ENCODE measurements at places on chromosomes 5 and 9.

GRCh38 chr9:37923796-37924427 is 20.0 kb upstream of the SLC25A51 start:
- no peak for DNase-seq

- no peak for DNase-seq
These were observed 187.7 kb upstream of the MPDZ start for GRCh38 chr9:13467157-13467556.

GRCh38 chr5:9194509-9194908 is 351.4 kb downstream of the SEMA5A start:
- no peak for DNase-seq

- DNase-seq, result no peak
These were observed 128.4 kb upstream of the TRPM3 start for GRCh38 chr9:71249729-71250317.

- DNase-seq, result no peak
These were observed 415.9 kb upstream of the KLF4 start for GRCh38 chr9:107905308-107906020.

- DNase-seq, result no peak
These were observed 161.4 kb downstream of the CHSY3 start for GRCh38 chr5:130065617-130066016.

DNA sequence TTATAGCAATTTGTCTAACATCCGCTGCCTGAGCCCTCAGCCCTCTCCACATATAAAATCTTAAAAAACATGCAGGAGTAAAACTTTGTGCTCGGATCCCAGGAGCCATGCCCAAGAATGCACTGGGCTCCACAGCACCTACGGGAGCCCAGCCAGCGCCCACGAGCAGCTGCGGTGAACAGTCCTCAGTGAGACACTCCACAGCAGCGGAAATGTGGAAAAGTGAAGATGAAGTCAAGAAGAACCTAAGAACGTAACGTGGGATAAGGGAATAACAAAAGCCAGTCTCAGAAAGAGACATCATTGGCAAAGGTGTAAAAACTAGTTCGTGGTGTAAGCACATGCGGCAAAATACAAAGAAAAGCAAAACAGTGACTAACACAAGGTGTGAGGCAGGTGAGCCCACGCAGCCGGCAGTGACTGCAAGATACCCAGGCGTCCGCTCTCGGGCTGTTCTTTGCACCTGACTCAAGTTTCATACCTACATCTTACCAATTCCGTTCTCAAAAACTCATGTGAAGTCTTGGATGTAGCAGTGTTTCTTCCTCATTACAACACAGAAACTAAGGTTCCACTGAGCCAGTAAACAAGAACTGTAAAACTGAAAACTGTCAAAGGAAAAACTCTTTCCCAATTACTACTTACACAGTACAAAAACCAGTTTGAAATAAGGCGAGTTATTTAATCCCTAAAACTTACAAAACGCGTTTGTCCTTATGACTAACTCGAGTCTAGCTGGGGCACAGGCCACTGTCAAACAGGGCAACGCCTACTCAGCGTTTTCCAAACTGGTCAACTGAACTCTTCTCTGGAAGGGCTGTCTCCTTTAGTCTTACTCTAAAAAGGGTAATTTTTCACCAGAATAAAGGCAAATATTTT is 1.7 kb downstream of the CAMSAP1 start:
- peak; percentile 63 for DNase-seq

GRCh38 chr5:170300361-170301013 is 2.9 kb upstream of the LCP2 start:
- no peak for DNase-seq

GRCh38 chr5:149863830-149864229 is 80.8 kb downstream of the PDE6A start:
- DNase-seq, result no peak

DNA sequence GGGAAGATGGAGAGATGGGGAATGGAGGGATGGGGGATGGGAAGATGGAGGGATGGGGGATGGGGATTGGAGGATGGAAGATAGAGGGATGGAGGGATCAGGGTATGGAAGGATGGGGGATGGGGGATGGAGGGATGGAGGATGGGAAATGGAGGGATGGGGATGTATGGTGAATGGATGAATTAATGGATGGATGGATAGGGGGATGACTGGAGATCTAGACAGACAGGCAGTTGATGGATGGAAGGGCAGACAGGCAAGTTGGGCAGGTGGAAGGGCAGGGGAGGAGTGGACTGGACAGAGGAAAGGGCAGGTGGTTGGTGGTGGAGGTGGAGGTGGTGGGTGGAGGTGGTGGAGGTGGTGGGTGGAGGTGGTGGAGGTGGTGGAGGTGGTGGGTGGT is 167.2 kb downstream of the C9orf50 start:
- no peak for DNase-seq

DNA sequence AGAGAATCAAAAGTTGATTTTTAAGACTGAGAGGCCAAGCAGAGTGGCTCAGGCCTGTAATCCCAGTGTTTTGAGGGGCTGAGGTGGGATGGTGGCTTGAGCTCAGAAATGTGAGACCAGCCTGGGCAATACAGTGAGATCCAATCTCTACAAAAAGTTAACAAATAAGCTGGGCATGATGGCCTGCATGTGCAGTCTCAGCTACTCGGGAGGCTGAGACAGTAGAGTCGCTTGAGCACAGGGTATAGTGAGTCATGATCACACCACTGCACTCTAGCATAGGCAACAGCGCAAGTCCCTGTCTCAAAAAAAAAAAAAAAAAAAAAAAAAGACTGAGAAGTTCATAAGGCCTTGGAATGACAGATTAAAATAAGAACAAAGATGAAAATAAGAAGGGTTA is 177.2 kb downstream of the TMEM232 start:
- no peak for DNase-seq

DNA sequence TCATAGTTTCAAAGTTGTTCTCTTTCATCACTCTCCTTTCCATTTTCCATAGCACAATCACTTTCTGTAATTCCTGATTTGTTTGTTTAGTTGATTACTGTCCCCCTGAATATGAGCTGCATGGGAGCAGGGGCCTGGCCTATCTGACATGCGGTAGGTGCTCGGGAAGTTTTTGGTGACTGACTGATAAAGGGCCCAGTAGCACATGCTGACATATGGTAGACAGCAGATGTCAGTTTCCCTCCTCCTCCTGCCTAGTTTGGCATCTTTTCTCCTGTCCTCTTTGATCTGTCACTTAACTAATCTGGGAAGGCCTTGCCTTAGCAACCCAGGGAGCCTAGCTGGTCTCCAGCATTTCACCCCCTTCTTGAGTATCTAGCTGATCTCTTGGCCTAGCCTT is 14.4 kb downstream of the GALNT12 start:
- no peak for DNase-seq
